Activated CD8-positive, alpha-beta memory T cell treated with anti-CD3 and anti-CD28 coated beads for 1 hour (primary cell): ENCODE measurements at places on chromosomes 16 and 17.
A peak's percentile ranks its signal among the peaks of the same experiment; 100 is the strongest.

GRCh38 chr16:81621496-81621895, 157.6 kb upstream of the PLCG2 start:
- DNase-seq, result no peak

- no peak for DNase-seq
Observed at GRCh38 chr17:67531291-67531690, 154.2 kb downstream of the PITPNC1 start.

DNA sequence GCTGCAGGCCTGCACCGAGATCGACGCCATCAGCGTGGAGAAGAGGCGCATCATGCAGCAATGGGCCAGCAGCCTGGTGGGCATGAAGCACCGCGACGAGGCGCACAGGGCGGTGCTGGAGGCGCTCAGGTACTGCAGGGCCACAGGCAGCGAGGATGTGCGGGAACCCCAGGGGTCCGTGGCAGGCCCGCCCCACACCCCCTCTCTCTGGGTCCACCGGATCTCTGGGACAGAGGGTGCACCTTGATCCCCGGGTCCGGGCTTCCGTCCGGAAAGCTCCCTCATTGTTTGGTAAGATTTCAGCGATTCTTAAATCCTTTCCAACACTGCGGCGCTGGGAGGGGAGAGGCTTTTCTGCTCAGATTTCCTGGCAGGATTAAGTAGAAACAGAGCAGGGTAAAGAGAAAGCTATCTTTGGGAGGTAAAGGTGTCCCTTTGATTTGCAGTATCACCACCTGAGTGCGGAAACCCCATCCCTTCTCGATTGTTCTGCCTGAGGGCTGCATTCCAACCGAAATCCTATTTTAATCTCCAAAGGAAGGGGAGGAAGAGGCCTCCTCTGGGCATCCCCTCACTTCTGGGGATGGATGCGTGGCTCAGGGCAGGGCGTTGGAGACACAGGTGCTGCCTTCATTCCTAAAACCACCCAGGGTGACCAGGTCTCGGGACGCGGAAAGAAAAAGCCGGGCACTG, 29.2 kb downstream of the CCDC40 start:
- no peak for DNase-seq

GRCh38 chr16:1149101-1149636, 3.7 kb upstream of the CACNA1H start:
- DNase-seq, result no peak

DNA sequence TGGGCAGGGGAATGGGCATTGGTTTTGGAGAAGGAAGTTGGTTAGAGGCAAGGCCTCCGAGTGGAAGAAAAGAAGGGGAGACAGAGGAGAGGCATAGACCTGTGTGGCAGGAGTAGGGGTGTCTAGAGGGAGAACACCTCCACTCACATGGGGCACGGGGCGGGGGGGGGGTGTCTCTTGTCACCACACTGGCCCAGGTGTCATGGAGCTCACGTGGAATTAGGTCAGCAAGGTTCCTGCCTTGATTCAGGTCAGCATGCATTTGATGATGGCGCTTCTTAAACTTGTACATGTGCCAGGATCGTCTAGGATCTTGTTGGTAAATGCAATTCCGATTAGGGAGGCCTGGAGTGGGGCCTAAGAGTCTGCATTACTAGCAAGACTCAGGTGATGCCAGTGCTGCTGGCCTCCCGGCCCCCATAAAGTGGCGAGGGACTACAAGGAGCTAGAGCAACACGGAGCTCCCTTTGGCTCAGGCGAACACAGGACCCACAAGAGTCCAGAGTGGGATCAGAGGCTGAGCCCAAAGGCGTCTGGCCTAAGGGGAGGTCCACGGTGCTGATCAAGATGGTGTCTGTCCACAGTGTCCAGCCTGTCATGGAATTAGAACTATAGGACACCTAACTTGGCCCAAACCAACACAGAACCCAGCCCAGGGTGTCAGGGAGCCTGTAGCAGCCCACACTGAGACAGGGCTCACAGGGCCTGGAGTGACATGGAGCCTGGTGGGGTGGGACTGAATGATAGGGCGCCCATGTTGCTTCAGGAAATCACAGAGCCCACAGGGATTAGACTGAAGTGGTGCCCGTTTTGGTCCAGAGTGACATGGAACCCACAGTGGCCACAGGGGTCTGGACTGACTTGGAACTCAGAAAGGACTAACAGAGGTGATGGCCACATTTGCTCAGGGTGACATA, 16.7 kb downstream of the EPOP start:
- no peak for DNase-seq

DNA sequence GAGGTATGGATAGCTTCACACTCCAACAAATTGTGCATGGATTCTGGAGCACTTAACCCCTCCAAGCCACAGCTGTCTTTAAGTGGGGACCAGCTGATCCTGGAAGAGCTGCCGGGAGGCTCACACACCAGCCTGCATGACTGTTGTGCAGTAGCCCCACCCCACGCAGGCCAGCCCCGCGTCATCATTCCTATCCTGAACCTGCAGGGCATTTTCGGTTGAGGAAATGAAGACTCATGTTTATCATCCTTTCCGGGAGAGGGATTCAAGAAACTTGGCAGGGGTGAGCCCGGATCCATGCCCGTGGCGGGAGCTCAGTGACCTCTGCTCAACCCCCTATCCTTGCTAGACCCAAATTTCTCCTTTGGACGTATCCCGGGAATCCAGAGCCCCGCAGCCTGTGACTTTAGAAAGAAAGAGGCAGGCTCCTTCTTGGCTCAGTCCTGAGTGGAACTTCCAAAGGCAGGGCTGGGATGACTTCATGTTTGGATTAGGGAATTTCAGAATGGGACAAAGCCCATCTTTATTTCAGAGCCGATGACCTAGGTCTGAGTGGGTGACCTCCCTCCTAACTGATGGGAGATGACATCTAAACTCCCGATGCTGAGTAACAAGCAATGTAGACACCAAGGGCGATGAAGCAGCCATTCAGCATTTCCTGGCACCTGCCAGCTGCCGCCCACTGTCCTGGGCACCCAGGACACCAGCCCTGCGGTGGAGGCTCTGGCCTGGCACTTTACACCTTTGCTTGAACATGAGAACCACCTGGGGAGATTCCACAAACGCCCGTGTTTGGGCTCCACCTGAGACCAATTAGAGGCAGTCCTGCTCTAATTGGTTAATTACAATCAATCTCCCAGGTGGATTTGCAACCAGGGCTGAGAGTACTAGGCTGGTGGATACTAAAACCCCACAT, 43.3 kb upstream of the CMIP start:
- DNase-seq, result no peak

GRCh38 chr16:78390508-78391324, 291.3 kb downstream of the WWOX start:
- no peak for DNase-seq

GRCh38 chr16:17412221-17412620, 58.5 kb downstream of the XYLT1 start:
- DNase-seq, result no peak

DNA sequence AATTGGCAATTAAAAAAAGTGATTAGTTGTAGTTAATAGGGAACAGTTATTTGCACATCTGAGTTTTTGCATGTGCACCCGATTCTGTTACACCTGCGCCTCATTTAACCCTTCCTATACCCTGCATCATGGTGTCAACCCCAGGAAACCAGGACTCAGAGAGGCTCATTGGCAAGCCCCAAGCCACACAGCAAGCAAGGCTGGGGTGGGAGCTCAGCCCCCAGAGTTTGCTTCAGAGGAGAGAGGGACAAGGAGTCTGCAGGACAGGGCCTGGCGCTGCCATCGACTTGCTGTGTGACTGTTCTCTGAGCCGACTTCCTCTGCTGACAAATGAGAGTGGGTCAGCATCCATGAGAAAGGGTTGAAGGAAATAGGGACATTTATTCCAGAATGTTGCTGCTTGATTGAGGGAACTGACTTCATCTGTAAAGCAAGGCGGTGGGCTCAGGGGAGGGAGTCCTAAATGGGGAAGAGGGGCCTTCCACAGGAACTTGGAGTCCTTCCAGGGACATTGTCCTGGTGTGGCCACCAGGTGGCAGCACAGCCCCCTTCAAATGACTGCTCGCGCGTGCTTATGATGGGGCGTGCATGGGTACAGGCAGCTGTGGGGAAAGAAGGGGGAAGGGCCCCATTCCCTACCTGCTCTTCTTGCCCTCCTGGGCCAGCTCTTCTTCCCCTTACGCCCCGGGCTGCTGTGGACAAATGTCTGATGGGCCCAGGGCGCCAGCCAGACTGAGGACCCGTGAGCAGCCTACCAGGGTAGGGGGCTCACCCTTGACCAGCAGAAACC, 51.6 kb downstream of the NT5M start:
- DNase-seq, result peak; percentile 36

GRCh38 chr17:4541328-4542002, 13.7 kb downstream of the MYBBP1A start:
- no peak for DNase-seq

GRCh38 chr17:51372345-51373004, 112.1 kb downstream of the UTP18 start:
- DNase-seq, result no peak

GRCh38 chr17:350706-351448, 1.7 kb downstream of the RPH3AL start:
- DNase-seq, result no peak
